Breast epithelium (tissue), 4 donors: ENCODE measurements at places on chromosomes 5 and 9.

DNA sequence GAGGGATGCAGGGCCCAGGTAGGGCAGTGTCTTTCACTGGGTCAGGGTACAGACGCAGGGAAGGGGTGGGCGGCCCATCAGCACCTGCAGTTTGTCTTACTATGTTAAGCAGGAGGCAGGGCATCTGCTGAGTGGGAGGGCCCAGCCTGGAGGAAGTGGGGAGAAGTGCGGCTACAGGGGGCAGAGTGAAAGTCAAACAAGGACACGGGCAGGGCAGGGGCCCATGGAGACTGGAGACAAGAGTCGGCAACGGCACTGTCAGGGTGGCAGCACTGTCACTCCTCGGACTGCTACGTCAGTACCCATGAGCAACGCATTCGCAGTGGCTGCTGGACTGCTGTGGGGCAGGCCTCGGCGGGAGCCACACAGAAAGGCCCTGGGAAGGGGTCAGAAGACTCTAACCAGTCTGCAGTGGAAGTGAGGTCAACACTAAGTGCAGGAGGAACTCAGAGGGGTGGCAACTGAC, 19.7 kb downstream of the CAMSAP1 start:
- no peak for DNase-seq

GRCh38 chr5:63011158-63011557, 432.5 kb downstream of the LRRC70 start:
- no peak for DNase-seq

DNA sequence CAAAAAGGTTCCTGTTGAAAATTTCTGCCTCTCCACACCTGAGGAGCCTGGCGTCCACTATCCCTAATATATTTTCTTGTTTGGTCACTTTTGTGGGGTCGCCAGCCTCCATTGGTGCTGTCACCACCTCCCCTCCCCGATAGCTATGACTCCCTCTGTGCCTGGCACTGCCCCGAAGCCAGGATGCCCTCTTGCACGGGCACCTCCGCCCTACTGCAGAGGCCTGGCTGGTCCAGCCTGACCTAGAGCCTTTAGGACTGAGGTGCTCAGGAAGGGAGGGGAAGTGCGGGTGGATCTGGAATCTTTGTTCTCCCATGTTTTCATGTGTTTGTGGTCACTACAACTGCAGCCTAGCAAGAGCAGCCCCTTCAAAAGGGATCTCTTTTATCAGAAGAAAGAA, 62.6 kb downstream of the WNK2 start:
- no peak for DNase-seq

DNA sequence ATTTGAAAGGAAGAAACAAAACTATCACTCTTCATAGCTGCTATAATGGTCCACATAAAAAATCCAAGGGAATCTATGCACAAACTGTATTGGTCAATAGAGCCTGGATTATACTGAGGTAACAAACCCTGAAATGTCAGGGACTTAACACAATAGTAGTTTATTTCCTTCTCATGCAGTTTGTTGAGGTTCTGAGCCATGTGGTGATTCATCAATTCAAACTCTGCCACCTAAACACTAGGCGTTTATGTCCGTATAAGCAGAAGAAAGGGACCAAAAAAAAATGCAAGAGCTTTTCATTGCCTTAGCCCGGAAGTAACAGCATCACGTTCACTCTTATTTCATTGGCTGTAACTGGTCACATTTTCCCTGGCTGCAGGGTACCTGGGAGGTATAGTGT, 464.7 kb downstream of the ZSWIM6 start:
- no peak for DNase-seq

DNA sequence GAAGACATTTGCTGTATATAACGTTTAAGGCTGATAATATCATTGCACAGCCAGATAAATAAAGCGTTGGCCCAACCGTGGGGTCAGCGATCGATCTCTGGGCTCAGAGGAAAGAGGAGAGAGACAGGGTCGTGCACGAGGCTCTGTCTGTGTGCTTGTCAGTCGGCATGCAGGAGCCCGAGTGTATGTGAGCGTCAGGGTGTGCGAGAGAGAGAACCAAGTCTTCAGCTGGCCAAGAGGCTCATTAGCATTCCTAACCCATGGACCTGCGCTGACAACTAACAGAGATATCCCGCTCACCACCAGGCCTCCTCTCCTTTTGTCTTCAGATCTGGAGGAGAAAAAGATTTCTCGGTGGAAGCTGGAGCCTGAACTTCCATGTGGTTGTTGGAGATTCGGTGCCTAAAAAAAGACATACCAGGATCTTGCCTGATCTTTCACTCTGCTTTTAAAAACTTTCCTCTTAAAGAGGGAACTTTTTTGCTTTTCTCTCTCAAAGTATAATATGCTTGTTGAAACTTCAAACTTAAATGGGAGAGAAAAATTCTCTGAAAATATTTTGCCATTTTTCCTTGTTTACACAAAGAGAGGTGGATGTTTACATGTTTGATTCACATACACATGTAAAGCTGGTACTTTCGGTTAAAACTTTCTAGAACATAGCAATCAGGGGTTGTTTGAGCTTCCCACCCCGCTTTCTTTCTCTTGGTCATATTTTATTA, 16.5 kb downstream of the NR2F1 start:
- DNase-seq = no peak

- DNase-seq = no peak
Measured at GRCh38 chr9:27003426-27004077, 1.9 kb downstream of the LRRC19 start.

GRCh38 chr9:90974643-90975245, 173.1 kb downstream of the SYK start:
- DNase-seq = no peak

DNA sequence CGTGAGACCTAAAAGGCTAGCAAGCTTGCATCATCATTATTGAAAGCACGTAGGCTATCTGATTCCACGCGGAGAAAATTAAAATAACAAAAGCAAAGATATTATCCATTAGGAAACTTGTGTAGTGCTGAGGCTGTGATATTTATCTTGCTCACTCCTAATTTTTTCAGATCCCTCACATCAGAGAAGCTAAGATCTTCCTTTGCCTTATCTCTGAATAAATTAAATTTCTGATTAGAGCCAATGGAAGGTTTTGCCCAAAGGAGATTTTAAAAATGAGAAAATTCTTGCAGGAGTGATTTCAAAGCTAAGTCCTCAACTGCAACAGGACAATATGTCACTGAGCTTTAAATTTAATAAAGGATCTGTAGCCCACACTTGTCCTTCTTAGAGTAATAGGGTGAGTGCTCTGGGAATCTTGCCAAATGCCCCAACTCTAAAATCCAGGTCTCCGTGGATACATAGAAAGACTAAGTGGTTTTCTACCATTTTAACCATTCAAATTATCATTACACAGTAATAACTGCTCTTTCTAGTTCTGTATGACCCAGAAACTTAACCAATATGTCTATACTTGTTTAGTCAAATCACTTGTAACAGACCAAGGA, 295.0 kb downstream of the CAAP1 start:
- DNase-seq = no peak

DNA sequence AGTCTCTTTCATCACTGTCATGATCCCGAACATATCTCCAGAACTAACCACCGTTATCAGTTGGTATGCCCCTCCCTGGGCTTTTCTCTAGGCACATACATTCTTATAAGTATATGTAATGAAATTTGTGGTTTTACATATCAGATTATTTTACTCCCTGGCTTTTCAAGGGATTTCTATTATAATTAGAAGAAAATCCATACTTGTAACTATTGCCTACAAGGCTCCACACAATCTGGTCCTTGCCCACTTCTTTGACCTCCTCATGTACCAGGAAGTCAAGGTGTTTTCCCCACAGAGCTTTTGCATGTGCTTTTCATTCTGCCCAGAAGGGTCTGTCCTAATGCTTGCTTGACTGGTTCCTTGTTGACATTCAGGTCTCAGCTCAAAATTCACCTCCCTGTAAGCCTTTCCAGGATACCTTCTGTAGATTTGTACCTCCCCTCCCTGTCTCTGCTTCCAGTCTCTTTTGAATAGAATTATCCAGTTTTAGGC, 33.6 kb upstream of the HSD17B4 start:
- DNase-seq = no peak

GRCh38 chr5:59758566-59758965, 135.0 kb downstream of the PDE4D start:
- DNase-seq = no peak

- DNase-seq = no peak
Measured at GRCh38 chr5:127410959-127411358, 106.5 kb upstream of the PRRC1 start.

DNA sequence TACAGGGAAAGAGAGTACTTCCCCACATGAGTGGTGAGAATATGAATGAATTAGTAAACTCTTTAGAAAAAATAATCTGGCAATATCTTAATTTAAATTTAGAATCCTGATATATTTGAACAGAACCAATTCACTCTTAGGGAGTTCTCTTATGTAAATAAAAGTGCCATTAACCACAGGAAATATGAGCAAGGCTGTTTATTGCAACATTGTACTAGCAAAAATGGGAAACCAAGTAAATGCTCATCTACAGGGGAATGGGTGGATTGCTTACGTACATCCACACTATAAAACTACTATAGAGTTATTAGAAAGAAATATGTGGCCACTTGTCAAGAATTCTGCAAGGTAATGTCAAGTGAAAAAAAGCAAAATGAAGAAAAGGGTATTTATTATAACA, 274.5 kb downstream of the TLE1 start:
- DNase-seq = no peak

DNA sequence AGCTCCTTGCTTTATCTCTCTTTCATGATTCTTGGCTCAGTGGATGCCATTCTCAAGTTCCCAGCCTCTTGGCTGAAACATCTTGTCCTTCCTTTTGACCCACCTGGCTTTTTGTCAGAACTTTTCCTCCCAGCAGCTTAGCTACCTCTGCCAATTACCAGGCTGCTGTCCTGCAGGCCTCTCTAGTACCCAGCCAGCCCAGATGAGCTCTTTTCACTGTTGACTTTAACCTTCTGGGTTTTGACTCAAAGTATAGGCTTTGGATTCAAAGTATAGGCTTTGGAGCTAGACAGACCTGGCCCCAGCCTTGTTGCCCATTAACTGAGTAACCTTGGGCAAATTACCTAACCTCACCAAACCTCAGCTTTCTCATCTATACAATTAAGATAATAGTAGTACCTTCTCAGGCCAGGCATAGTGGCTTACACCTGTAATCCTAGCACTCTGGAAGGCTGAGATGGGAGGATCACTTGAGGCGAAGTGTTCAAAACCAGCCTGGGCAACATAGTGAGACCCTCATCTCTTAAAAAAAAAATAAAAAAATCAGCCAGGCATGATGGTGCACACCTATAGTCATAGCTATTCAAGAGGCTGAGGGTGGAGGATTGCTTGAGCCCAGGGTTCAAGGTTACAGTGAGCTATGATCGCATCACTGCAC, 6.6 kb upstream of the TMEFF1 start:
- DNase-seq = no peak

DNA sequence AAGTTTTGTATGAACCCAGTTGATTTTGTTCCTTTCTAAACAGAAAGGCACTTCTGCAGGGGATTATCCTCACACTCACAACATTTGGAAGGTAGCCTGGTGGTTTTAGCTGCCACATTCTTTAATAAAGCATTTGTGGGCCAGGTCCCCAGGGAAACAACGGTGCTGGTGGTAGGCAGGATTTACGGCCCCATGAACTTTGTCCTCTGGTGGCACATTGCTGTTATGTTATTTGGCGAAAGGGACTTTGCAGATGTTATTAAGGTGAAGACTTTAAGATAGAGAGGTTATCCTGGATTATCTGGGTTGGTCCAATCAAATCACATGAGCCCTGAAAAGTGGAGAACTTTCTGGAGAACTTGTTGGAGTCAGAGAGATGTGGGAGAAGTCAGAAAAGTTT, 86.3 kb upstream of the C9orf72 start:
- DNase-seq = no peak

- no peak for DNase-seq
Measured at GRCh38 chr5:117191251-117191650, 616.6 kb upstream of the SEMA6A start.

DNA sequence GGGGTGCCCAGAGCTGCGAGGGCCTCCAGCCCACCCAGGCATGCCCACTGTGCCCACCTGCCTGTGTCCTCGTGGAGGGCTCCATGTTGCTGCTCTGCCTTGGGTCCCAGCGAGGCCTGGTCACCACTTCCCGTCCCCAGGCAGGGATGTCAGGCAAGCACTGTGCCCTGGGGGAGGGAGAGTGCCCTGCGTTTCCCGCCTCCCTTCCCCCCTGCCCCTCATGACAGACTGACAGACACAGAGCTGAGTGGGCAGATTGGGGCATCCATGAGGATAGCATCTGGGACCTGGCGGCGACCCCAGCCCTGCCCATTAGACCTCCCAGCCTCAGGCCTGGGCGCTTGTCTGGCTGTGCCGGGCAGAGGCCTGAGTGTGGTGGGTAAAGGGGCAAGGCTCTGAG, 56.9 kb downstream of the KCNT1 start:
- DNase-seq = no peak

DNA sequence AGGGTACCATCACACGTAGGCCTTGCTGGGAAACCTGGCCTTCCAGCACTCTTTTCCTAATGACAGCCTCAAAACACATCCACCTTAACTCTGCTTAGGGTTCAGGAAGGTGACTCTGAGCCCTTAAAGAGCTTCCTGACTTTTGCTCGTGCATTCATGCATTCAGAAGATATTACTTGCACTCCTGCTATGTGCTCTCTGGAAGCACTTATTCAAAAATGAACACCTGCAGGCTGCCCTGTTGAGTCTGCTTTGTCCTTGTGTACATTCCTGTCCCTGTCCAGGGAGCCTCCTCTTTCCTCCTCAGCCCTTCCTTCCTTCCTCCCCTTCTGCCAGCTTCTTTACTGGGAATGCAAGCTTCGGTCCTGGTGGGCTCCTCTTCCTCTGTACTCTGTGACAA, 61.5 kb downstream of the SPRY4 start:
- no peak for DNase-seq

DNA sequence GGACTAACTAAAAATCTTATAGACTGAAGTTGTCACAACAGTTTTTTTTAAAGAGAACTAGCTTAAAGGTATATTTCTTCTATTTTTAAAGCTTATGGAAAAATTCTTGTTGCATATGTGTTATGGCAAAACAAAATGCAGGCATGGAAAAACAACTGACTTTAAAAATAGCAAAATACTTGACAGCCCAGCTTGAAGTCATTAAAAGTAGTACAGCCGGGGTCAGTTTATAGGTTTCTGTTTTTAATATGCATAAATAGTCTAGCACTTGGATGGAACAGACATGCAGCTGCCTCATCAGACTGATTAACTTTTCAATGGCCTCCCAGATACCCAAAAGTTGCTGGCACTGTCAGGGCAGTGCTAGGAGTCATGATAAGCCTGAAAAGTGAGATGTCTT, 22.3 kb upstream of the ARL15 start:
- DNase-seq = no peak

DNA sequence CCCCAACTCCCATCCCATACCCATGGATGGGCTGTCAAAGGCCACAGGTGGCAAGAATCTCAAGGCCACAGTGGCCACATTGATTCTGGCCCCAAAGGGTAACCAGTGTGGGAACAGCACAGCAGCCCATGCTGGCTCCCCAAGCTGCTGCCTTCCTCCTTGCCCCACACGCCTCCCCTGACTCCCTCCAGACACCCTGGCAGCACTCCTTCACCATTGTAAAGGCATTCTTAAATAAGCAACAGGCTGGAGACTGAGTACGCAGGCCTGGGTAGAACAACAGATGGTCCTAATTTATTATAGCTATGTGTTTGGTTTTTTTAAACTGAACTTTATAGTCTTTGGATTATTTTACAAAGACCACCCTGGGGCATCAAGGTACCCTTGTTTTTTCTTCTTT, 158.8 kb downstream of the TSSK1B start:
- DNase-seq = no peak
